Bronchial epithelial cell (primary cell): ENCODE measurements at places on chromosomes 16 and 17.
A peak's percentile ranks its signal among the peaks of the same experiment; 100 is the strongest.

GRCh38 chr17:49218941-49219913 is 8.7 kb downstream of the ABI3 start:
- no peak for DNase-seq

GRCh38 chr17:32487473-32488176 is 832 bp downstream of the CDK5R1 start:
- peak; percentile 8 for DNase-seq

GRCh38 chr17:56914581-56915273 is 878 bp upstream of the TRIM25 start:
- peak; percentile 27 for DNase-seq

DNA sequence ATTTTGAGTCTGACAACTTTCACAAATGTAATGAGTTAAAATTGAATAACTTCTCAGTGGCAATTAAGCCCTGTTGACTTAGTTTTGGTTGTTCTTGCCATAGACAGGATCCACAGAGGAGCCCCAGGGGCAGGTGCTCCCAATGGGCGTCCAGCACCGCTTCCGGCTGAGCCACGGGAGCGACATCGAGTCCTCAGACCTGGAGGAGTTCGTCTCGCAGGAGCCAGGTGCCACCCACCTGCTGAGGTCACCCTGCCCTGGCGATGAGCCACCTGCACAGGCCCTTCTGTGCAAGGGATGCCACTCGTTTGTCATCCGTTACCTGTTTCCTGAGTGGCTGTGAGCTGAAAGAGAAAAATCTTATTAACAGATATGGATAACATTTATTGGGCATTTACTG is 10.7 kb downstream of the CCDC40 start:
- DNase-seq = no peak

GRCh38 chr17:31073411-31073810 is 21.4 kb upstream of the NF1 start:
- no peak for DNase-seq
